Cortex of kidney (tissue), 1 donor: ENCODE measurements at places on chromosomes 3 and 15.

DNA sequence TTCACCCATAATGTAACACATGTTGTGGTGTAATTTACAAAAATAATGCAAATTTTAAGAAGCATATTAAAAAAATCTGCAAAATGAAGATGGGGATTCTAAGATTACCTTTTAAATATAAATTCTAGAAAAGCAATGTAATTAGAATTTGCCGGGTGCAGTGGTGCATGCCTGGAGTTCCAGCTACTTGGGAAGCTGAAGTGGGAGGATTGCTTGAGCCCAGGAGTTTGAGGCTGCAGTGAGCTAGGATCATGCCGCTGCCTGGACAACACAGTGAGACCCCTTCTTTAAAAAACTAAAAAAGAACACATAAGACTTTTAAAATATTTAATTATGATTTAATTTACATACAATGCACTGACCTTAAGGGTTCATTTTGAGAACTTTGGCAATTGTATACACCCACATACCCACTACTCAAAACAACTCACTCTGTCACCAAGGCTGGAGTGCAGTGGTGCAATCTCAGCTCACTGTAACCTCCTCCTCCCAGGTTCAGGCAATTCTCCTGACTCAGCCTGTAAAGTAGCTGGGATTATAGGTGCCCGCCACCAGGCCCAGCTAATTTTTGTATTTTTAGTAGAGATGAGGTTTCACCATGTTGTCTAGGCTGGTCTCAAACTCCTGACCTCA, 134.0 kb upstream of the TBL1XR1 start:
- DNase-seq, result no peak

GRCh38 chr3:13014755-13015285, 58.4 kb downstream of the IQSEC1 start:
- DNase-seq, result no peak

- DNase-seq, result no peak
These were observed 113.8 kb downstream of the AKAP13 start for GRCh38 chr15:85494048-85494777.

DNA sequence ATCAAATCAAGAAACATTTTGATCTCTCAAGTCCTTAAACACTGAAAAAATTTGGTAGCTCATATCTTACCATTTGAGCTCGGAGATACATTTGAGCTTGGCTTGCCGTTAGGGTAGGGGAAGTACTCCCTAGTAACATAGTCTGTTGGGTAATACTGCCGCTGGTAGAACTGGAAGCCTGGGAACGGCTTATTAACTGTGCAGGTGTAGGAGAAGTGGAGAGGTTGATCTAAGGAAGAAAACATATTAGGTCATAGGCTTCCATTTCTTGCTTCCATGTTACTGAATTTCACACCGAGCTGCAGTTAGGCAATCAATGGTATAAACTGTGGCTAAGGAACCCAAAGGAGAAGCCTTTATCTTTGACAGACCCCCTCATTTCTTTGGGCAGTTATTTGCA, 32.5 kb downstream of the PHC3 start:
- DNase-seq, result no peak

DNA sequence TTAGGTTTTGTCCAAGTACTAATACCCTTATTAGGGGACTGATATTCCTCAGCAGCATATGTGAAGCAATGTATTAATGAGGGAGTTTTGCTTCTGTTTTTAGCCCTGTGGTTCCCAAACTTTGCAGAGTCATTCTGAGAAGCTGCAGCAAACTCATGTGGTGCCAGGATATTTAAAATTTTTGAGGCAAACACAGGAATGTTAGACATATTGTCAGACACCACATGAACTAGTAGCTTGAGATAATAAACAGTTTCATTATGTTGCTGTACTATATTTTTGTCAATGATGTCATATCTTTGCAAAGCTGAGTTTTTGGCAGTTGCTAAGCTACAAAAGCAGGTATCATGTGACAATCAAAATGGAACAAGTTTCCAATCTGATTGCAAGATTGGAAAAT, 36.6 kb downstream of the ATP6V1A start:
- DNase-seq, result no peak

DNA sequence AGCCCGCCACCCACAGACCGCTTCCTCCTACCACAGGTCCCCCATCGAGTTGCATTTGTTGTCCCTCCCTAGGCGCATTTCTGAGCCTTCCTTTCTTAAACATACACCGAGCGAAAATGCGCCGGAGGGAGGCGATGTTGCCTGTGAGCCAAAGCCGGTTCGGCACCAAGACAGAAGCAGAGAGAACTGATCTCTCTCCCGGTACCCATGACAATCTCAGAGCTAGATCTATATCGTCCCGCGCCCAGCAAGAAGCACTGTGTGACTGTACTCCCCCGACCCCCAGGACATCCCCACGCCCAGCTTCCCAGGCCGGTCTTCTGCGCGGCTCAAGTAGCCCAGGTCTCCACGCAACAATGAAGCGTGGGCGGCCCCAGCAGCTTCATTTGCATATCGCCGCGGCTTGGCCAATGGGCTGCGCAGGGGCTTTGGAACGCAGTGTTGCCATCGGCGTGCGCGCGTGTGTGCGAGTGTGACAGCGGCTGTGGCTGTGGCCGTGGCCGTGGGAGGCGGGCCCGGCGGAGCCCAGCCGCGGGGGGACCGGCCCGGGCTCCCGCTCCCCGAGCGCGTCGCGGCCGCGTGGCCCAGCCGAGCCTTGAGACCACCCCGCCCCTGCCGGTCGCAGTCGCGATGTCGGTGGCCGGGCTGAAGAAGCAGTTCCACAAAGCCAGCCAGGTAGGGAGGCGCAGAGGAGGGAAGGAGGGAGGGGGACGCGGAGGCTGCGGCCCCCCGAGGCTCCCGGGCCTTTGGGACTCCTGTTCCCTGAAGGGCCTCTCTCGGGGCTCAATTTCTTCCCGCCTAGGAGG, at the start of gene SH3GL3:
TSS of gene SH3GL3 (plus strand) at position 438 of the 806 bp plus-strand sequence. CDS start at position 631, 193 bp downstream.
- DNase-seq, result no peak

GRCh38 chr3:162111861-162112260, 615.3 kb downstream of the OTOL1 start:
- DNase-seq, result no peak

GRCh38 chr15:78040653-78041244, 36.8 kb downstream of the TBC1D2B start:
- no peak for DNase-seq

GRCh38 chr15:85010071-85010385, 28.4 kb downstream of the PDE8A start:
- no peak for DNase-seq

DNA sequence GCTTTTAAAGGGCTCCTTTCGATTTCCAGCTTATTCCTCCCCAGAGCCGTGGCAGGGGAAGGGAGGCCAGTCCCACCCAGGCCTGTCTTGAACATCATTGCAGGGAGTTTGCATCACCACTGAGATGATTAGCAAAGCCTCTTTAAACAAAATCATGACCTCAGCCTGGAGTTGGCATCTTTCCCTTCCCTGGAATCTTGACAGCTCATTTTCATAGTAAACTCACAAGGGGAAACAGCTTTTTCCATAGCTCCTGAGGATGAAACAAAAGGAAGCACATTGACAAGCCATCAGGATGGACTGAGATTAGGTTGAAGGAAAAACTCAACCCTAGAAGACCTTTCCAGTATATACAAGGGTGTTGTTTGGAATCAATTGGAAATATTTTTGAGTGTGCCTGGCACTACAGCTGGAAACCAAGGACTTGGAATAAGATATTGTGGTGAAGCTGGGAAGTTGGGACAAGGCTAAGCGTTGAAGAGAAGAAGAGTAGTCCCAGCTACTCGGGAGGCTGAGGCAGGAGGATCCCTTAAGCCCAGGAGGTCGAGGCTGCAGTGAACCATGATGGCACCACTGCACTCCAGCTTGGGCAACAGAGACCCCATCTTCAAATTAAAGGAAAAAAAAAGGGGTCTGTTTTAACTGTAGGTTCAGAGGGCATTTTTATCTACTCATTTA, 3.1 kb upstream of the LARP6 start:
- no peak for DNase-seq

GRCh38 chr3:82033186-82033585, 271.7 kb upstream of the GBE1 start:
- DNase-seq, result no peak

DNA sequence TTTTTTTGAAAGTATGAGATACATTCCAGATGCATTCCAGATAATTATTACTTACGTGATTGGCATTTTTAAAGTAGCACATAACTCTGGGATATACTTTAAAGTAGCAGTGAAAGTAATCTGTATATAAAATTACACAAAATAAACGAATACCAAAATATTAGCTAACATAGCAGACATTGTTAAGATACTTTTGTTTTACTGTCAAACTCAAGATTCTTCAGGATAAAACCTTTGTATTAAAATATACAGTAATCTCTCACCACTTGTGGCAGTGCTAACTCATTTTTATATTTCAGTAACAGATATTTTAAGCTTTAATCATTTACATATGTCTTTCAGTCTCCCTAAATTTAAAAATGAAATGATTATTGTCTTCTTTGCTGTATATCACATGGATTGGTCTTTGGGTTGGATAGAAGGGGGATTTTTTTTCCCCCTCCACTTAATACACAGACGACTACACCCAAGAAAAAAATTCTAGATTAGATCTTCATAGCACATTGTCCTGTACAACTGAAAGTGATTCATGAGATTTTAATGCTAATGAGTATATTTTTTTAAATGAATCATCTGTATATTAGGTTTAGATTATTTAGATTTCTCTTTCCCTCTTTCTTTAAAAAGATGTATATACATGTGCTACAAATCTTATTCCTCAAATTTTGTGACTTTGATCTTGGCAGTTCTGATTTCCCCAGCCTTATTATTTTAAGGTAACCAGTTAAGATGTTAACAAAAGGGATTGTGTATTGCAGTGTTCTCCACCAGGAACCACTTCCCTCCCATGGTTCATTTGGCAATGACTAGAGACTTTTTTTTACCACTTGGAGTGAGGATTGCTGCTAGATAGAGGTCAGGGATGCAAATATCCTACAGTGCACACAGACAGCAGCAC, 24.5 kb upstream of the EBLN2 start:
- no peak for DNase-seq

DNA sequence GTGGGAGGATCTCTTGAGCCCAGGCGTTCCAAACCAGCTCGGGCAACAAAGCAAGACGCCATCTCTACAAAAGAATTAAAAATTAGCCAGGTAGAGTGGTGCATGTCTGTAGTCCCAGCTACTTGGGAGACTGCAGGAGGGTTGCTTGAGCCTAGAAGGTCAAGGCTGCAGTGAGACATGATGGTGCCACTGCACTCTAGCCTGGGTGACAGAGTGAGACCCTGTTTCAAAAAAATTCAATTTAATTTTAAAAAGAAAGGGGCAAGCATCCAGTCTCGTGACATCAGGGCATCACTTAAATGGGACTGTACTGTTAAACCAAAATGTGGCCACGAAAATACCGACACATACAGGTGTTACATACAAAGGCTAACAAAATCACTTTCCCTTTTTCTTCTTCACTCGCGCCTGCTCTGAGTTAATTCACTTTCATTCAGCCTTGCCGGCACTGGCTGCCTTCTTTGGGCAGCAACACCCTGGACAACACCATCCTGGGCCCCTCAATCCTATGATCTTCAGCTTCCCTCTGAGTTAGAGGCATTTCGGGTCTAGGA, 121.7 kb downstream of the LIPC start:
- no peak for DNase-seq

DNA sequence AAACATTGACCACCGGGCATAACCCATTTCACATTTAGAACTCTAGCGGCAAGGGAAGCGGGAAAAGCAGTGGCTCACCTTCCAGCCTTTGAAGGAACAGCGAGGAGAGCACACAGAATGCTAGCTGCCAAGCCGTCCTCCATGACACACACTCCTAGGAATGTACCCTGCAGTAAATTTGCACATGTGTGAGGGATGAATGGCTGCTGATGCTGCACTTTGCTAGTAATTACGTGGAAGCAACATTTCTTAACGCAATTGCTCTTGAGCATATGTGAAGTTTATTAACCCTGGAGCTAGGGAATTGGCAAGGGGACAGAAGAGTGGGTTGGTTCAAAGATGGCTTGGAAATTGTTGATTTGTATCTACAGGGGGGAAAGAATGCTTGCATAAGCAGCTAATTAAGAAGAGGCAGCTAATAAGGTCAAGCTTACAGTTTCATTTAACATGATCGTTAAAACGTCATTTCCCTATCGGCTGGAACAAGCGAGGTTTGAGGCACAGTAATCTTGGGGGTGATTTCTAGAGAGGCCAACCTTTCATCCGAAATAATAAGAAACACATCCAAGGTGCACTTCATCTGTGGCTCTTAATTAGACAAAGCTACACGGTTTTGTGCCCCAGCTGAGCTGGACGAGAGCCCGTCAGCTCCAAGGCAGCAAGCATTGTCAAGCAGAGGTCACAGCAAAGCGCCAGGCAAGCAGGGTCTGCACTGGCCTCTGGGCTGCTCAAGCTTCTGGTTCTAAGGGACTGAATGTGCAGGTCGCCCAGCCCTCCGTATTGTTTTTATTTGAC, 123.4 kb downstream of the CHSY1 start:
- no peak for DNase-seq

- DNase-seq, result no peak
These were observed 46.9 kb downstream of the PIK3R4 start for GRCh38 chr3:130699765-130700164.

DNA sequence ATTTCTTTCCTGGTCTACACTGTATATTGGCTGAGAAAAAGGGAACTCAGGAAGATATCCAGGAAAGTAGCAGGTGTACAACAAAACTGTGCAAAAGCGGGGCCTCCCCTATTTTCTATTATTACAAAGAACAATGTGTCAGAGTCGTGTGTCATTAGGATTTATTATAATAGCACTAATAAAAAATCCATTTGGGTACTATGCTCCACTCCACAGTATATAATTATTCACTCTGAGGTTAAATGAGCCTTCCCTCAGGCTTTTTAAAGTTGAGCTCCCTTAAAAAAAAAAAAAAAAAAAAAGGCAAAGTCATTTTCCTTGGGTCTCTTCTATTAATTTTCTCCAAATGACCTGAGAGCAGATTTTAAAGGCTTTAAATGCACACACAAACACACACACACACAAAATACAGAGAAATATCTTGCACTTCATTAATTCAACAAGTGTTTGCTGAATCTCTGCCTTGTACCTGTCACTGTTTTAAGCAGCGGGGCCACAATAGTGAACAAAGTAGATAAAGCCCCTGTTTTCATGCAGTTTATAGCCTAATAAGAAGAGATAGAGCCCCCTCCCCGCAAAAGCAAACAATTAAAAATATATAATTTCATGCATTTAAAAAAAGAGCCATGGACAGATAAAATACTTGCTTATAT, 1.3 kb upstream of the DPP8 start:
- no peak for DNase-seq

- DNase-seq, result no peak
These were observed 13.3 kb upstream of the TM4SF1 start for GRCh38 chr3:149390772-149391212.

GRCh38 chr15:25175033-25175788, 220.4 kb downstream of the SNRPN start:
- no peak for DNase-seq

GRCh38 chr3:13705051-13705450, 156.1 kb downstream of the FBLN2 start:
- no peak for DNase-seq

- no peak for DNase-seq
These were observed 74.6 kb downstream of the TGFBR2 start for GRCh38 chr3:30680789-30681648.
